ENCODE measurements at places on chromosomes 2 and 18.

DNA sequence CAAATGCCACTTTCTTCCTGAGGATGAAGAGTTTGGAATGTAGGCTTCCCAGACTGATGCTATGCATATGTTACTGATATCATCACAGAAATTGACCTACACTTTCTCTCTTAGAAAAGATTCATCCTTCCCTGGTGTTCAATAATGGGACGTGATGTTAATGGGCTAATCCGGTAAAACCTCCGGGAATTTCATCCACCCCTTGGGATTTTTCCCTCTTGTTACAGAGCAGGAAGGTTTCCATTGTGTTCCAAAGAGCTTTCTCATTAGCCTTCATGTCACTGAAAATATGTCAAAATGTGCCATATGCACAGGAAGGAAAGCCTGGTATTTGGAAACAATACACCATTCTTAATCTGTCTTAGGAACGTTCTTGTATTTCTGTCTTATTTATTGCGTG lies 20.7 kb downstream of the ALPK2 start:
- DNase-seq: no peak

GRCh38 chr2:55985406-55985805 lies 61.8 kb upstream of the EFEMP1 start:
- DNase-seq: no peak

DNA sequence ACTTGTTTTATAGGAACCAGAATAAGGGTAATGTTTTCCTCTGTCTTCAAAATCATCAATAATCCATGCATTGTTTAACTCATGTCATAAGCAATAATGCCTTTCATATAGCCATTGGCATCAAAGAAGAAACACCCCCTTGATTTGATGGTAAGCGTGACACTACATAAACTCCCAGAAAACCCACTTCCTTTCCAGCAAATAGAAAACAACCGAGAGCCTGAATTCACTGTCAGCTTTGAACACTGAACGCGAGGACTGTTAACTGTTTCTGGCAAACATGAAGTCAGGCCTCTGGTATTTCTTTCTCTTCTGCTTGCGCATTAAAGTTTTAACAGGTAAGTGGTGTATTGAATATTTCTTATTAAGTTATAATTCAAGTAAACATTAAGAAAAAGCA lies at the start of gene ICOS:
Gene ICOS, plus strand, starts transcription at position 229 of the 400 bp plus-strand sequence. Its CDS starts 52 bp downstream, at position 281.
- no peak for DNase-seq

GRCh38 chr18:79329786-79330185 lies 65.9 kb upstream of the NFATC1 start:
- DNase-seq: no peak

- DNase-seq: no peak
These were observed 13.8 kb upstream of the KCNF1 start for GRCh38 chr2:10897956-10898355.

DNA sequence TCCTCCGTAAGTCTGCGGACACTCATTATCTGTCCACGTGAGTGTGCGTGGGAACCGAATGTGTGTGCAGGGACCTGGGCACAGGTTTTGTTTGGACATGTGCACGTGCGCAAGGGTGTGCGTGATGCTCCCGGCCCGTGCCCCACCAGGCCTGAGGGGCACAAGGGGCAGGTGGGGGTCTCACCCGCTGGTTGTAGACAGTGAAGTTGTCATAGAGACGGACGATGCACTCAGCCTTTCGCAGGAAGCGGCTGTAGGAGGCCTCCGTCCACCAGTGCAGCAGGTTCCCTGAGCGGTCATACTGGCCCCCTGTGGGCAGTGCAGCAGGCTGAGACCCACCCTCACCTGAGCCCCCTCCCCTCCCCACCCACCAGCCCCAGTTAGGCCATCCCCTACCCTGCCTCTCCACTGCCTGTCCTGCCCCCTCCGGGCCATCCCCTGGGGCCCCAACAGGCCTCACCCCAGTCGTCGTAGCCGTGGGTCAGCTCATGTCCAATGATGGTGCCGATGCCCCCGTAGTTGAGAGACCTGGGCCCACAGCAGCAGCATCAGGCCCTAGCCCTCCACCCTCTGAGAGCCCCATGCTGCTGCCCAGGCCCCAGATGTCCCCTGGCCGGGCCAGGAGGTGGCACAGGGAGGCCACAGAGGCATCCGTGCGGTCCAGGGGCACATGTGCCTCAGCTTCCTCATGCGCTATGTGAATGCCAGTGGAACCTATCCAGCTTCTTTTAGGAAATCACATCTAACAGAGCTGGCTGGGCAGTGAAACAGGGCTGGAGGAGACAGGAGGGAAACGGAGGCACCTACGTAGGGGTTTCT lies 6.1 kb downstream of the ECEL1 start:
- peak; percentile 11 for DNase-seq

GRCh38 chr2:207041786-207042554 lies 102.7 kb downstream of the CPO start:
- no peak for DNase-seq

- DNase-seq: peak; percentile 45
These were observed at the start of gene RNPEPL1 for GRCh38 chr2:240567872-240568677. TSS of gene RNPEPL1 (plus strand) at chr2:240568484. CDS start at chr2:240568587, 103 bp downstream.

DNA sequence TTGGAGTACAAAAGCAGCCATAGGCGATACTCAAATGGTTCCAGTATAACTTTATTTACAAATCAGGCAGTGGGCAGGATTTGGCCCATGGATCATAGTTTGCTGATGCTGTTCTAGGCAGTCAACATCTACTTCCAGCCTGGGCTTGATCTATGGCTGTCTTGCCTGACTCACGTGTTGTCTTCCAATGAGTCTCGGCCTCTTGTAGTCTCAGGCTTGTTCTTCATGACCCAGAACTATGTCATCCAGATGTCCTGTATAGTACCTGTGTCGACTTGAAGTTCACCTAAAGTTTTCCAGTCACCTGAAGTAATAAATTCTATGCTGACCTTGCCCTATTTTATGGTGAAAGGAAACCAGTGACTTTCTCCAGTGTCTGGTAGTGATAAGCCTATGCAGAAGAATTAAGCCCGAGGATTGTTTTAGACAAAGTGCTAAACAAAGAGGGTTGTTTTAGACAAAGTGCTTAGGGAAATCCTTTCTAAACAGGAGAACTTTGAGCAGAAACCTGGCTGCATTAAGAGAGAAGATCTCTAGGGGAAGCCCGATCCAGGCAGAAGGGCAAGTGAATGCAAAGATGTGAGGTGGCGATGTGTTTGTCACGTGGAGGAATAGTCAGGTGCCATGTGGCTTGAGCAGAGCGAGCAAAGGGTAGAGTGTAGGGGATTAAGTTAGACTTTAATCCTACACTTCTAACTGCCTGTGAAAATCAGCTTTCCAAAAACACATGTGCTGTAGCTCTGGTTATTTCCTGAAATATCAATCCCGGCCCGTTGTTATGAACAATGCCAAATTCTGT lies 8.5 kb upstream of the THNSL2 start:
- no peak for DNase-seq

DNA sequence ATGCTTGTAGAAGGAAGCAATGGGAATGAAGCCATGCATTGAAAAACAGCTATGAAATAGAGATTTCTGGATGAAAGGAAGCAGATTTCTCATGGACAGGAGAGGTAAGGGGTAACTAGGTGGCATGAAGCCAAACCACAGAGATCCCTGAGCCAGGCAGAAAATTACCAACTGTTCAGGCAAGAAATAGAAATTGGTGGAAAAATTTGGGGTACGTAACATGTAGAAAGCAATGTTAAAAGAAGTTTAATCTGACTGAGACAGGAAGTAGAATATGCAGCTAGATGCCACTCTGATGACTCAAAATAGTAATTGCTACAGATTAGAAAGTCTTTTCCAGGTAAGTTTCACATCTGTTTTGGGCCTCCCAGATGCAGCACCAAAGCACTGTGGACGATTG lies 928.5 kb upstream of the CELF4 start:
- DNase-seq: peak; percentile 21

GRCh38 chr2:233584210-233584609 lies 17.6 kb upstream of the USP40 start:
- no peak for DNase-seq

GRCh38 chr2:67076239-67076624 lies 320.9 kb upstream of the ETAA1 start:
- no peak for DNase-seq

- no peak for DNase-seq
These were observed 85.8 kb downstream of the EPAS1 start for GRCh38 chr2:46383113-46383395.

DNA sequence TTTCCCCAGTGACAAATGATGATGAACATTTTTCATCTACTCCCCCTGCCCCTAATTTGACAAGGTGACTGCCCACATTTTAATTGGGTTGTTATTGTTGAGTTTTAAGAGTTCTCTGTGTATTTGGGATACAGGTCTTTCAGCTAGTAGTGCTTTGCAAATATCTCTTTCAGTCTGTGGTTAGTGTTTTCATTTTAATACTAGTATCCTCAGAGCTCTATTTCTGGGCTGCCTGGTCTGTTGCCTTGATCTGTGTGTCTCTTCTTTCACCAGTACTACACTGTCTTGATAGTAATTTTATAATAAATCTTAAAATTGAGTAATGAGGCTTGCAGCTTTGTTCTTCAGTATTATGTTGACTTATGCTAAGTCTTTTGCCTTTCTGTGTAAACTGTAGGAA lies 19.7 kb downstream of the EIF5B start:
- no peak for DNase-seq

GRCh38 chr2:224561234-224562005 lies 23.7 kb downstream of the CUL3 start:
- DNase-seq: no peak

- DNase-seq: no peak
These were observed 11.6 kb downstream of the KANSL3 start for GRCh38 chr2:96626553-96626942.

DNA sequence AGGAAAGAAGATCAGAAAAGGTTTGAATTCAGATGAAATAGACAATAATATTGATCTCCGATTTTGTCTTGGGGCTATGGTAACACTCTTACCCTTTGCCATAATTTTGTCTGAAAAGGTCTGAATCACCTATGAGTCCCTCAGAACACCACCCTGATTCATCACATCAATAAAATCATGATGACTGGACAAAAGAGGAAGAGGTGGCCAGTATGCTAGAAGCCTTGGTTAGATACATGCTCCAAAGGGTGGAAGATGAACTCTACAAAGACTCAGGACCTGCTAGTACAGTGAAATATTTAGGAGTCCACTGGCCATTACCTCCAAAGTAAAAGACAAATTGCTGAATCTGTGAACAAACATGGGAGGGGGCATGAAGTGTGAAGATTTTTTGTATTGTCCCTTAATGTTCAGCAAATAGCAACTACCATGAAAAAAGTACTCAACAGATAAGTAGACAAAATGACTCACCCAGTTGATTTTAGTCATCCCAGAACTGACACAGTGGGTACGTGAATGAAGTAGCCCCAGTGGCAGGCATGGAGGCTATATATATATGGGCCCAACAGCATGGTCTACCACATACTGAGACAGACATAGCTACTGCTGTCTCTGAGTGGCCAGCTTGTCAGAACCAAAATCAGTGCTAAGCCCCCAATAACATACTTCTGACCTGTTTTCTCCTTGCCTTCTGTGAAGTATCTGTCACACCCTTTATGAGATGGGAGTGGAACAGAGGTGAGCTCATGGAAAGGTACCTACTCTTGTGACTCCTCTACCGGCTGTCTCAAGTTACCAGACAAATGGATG lies 36.5 kb upstream of the GLS start:
- DNase-seq: no peak

- no peak for DNase-seq
These were observed 325.9 kb downstream of the PAX3 start for GRCh38 chr2:221972813-221973478.

DNA sequence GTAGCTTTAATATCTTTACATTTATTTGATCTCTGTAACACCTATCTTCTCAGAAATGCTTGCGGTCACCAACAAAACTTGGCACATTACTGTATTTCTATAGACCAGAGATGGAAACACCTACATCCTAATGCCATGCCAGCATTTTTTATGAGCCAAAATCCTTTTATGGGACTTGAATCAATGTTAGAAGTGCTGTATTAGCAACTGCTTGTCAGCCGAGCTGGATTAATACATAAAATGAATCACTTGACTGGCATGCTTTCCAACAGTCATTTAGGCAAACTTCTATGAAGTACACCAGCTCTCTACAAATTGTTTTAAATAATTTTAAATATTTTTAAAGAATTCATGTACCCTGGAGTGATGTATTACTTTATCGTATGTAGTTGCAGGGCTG lies 272.9 kb upstream of the NRP2 start:
- DNase-seq: no peak

DNA sequence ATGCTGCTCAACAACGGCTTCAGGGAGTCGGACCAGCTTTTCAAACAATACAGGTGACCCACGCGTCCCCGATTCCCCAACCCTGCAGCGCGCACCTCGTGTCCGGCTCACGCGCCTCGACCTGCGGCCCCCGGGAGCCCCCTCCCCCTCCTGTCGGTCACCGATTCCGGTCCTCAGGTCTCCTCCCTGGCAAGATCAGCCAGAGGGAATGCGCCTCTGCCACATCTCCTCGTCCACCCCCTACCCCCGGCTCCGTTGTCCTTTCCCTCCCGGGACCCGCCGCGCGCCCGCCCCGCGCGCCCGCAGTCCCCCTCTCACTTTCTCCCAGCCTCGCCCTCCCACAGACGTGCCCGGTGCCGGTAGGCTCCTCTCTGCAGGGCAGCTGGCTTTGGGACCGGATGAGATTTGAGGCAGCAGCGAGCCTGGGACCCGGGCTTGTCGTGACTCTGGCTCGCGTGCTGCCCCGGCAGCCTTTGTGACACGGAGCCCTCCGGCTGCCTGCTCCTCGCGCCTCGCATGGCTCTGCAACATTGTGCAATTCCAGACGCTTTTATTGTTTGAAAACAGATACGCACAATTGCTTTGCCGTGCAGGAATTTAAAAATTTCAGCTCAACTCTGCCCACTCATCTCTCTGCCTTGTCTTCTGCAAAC lies 558 bp downstream of the TTC39C start:
- peak; percentile 61 for DNase-seq

DNA sequence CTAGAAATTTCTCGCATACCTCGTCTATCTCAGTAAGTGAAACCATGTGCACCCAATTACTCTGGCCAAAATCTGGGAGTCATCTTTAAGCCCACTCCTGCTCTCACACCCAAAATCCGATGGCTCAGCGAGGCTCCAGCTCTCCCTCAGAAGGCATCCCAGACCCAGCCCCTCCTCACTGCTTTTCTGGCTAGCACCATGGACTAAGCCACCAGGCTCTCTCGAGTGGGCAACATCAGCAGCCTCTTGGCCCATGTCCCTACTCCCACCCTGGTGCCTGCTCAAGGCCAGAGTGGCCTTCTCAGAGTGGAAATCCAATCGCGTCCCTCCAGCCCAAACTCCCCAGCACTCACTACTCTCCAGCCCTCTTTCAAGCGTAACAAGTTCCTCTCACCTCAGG lies 27.2 kb downstream of the TNS1 start:
- DNase-seq: no peak

DNA sequence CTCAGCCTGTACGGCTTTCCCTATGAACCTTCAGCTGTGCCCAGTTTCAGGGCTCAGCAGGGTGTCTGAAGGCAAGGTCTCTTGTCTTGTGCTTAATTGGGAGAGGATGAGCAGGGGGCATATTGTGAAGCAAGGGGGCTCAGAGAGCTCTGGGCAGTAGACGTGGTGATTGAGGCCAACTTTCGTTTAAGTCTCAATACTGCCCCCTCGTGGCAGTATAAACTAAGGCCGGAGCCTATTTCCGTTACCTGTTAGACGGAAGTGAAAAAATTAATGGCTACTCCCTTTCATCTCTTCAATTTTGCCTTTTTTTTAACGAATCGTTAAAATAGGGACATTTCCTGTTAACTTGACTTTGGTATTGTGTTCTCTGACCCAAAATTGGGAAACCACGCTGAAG lies 193.4 kb downstream of the TDRD15 start:
- no peak for DNase-seq

- DNase-seq: peak; percentile 81
These were observed 169.2 kb downstream of the KLHL29 start for GRCh38 chr2:23554054-23554697.
